ENCODE measurements at places on chromosomes 6 and 20.

- DNase-seq, result peak; percentile 38
Measured at GRCh38 chr6:46015119-46015968, at the start of gene CLIC5. TSS of gene CLIC5 (minus strand) at chr6:46015860. CDS start at chr6:46015542, 318 bp downstream.

DNA sequence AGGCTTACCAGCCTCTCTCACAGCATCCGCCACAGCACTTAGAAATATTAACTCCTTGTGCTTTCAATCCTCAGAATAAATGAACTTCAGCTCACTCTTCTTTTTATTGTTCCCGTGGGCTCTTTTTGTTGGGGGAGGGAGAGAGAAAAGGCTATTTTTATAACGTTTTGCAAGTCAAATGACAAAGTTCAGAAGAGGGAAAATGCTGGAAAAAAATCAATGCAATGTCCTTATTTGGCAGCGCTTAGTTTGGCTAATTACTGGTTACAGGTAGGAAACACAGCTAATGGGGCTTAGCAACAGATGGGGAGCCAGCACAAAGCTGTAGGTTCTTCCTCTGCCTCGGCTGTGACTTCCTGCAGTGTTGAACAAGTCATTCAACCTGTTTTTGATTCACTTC is 1067.0 kb upstream of the MAP3K7 start:
- no peak for DNase-seq

GRCh38 chr6:151387175-151387970 is 4.0 kb downstream of the ZBTB2 start:
- no peak for DNase-seq

- no peak for DNase-seq
Measured at GRCh38 chr6:21804941-21805610, 211.5 kb downstream of the SOX4 start.

DNA sequence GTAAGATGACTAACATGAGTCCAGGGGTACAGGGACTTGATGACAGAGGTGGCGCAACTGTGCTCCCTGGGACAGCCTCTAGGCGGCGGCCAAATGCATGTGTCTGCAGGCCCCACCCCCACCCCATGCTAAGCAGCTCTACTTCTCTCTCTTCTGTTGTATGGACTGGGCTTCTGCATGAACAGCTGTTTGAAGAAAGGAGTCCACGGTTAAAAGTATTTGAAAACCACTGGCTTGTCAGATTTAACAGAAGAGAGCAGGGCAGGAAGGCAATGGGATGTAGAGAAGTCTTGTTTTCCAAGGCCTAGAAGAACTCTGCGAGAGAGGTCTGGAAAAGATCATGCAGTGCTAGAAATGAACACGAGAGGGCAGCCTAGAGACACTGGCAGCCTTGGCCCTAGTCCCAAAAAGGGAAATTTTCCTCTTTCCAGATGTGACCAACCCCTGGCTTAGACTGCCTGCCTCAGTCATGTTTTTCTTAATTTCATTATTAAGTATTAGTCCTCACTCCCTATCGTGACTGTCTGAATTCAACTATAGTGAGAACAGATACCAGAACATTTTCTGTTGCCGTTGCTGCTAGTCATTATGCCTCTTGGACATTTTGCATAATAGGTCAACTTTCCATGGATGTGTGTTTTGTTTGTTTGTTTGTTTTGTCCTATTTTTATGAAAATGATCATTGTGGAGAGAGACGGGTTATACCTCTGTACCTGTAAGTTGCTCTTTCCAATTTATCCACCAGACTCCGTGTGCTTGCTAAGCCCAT is 265.0 kb downstream of the ADGRG6 start:
- DNase-seq, result peak; percentile 63

GRCh38 chr20:3763671-3764601 is 3.6 kb downstream of the ADISSP start:
- DNase-seq, result no peak

GRCh38 chr6:144990784-144991183 is 705.6 kb downstream of the UTRN start:
- no peak for DNase-seq

DNA sequence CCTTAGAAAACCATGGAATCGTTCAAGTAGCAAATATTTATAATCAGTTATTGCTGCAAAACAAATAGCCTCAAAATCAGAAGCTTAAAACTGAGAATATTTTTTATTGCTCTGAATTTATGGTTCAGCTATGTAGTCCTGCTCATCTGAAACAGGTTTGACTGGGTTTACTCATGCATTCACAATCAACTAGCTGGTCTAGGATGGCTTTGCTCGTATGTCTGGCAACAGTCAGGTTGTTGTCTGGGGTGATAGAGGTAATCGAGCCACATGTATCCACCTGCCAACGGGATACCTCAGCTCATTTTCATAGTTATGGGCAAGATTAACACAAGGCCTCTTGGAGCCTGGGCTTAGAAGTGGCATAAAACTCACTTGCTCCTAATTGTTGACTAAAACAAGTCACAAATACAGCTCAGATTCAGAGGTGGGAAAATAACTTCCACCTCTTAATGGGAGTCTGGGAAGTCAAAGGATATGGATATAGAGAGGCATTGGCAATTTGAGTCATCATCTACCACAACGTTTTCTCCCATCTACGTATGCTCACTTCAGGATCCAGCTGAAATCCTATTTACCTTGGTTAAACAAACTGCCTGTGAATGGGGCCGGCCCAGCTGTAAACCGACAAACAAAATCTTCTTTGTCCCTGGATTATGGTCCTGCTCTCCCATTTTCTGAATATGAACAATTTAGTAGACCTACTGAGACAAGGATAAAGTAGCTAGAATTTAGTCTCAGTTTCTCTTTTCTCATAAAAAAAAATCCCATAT is 54.5 kb upstream of the TENT5A start:
- no peak for DNase-seq

DNA sequence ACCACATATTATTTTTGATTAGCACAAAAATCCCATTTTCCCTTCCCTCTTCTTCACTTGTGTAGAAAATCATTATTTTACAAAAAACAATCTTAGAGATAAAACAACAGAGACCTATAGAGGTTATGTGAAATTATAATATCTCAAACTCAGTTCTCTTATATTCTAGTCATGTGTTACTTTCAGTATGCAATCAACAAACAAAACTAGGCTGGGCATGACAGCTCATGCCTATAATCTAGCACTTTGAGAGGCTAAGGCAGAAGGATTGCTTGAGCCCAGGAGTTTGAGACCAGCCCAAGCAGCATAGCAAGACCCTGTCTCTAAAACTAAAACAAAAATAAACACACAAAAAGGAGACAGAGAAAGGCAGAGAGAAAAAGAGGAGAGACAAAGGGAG is 211.4 kb upstream of the SGK1 start:
- DNase-seq, result no peak

- no peak for DNase-seq
Measured at GRCh38 chr6:74733830-74734620, 471.8 kb downstream of the COL12A1 start.

DNA sequence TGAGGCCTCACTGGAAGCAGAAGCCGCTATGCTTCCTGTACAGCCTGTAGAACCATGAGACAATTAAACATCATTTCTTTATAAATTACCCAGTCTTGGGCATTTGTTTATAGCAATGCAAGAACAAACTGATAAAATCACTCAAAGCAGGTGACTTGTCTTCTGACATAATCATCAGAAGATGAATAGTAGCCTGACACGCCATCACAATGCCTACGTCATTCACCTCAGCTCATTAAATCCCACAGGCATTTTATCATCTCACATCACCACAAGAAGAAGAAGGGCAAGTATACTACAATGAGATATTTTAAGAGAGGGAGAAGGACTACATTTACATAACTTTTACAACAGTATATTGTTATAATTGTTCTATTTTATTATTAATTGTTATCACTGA is 3.1 kb upstream of the CAP2 start:
- DNase-seq, result no peak
